ENCODE measurements at places on chromosomes 13 and 19.

GRCh38 chr13:36421447-36421846 is 10.8 kb upstream of the CCNA1 start:
- peak; percentile 65 for DNase-seq

DNA sequence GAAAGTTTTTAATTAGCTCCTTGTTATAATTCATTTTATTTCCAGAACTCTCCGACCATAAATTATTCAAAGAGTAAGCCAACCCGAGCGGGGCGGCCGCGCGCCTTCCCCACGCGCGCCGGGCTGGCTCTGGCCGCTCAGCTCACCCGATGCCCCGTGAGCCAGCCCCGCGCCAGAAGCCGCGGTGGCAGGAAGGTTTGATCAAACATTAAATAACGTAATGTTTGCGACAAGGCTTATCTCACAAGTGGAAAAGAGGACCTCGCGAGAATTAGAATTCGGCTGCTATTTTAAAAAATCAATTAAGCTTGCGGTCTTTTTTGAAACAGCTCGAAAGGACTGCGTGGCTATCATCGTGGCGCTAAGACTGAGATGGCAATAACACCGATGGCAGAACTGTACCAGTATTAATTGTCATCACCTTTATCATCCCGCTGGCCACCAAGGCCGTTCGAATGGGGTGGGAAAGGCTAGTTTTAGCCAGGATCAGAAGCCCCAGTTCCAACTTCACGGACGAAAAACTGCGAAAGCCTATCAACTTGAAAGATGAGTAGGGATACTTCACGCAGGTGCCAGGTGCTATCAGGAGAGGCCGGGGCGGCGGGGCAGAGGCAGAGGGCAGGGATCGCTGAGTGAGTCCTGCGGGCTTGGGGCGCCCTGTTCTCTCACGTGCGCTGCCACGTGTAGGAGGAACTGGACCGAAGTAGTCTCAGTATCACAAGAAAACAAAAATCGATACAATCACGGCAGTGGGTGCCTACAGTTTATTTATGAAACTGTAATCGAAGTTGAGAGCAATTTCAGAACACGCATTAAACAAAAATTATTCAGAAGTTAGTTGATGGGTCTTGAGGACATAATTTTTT is 6.4 kb downstream of the POU4F1 start:
- DNase-seq, result no peak

DNA sequence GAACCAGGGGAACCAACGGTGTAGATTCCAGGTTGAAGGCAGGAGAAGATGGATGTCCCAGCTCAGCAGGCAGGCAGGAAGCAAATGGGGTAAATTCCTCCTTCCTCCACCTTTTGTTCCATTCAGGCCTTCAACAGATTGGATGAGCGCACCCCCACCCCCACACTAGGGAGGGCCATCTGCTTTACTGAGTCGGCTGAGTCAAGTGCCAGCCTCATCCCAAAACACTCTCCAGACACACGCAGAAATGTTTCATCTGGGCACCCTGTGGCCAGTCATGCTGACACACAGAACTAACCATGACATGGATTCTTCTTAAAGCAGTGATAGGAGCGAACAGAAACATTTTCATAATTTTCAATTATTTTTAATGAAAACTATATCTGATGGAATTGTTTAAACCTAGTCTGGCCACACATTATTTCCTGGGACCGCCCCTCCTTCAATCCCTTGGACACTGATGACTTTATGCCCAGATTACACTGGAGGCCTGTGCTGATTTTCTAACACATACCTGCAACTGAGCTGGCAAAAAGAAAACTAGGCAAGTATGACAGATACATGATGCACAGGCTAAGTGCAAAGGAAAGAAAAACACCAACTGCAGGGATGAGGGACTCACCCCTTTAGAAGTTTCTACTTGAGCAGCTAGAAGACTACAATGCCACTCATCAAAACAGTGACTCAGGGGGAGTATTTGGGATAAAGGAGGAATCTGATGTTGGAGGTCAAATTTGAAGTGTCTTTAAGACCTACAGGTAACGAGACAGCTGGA is 154.2 kb downstream of the TNFRSF19 start:
- no peak for DNase-seq

GRCh38 chr19:13015361-13016223 is 20.3 kb downstream of the NFIX start:
- peak; percentile 41 for DNase-seq

- no peak for DNase-seq
Observed at GRCh38 chr13:31175847-31176532, 14.3 kb upstream of the HSPH1 start.

GRCh38 chr19:2536461-2536860 is 60.5 kb downstream of the GADD45B start:
- DNase-seq, result no peak

DNA sequence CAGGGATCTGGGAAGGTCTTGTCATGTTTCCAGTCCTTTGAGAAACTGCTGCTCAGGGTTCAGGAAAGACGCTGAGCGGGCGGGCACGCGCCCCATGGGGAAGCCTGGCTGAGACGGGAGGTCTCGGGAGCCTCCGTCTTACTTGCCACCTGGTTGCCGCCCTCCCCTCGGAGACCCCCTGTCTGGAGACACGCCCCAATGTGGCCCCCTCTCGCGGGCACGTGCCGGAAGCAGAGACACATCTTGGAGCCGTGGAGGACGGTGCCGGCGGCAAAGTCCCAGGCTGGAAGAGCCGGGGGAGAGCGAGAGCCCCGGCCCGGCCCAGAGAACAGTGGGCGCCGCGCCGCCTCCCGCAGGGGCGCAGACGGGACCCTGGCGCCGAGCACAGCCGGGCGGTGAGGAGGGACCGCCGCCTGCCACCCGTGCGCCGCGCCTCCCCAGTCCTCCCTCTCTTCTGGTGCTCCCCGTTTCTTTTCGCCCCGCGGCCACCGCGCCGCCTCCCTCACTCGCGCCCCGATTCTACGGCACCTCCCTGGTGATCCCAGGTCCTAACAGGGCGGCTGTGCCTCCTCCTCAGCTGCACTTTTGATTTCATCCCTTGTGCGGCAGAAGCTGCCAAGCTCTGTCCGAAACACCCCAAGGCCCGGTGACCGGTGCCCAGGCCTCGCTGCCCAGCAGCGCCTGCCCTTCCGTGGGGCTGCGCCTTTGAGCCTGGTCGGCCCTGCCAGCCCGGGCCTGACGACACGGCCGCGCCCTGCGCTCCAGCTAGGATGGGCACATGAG is 15.5 kb downstream of the GJB2 start:
- DNase-seq, result no peak

DNA sequence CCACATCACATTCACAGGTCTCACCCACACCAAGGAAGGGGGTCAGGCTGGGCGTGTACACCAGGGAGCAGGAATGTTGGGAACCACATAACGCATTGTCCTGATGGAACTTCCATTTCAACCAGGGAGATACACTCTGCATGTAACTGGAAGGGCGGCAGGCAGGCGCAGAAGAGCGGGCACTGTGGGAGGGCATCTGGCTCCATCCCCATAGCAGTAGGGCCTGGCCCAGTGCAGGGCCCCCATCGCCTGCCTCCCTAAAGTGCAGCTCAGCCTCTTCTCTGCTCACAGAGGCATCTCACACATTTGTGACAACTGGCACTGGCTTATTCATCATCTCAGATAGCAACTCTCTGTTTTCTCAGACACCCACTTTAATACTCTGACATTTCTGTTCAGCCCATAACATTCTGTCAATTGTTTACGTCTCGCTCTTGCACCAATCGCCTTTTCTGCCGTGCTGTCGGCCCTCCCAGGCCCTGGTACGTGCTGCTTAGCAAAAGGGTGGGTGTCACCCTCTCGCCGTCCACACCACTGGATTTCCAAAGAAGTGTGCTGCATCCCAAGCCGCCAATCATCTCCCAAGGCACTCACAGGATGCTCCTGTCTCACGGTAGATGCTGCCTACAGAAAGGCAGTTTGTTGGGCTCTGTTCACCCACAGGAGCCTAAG is 353.3 kb upstream of the ZNF507 start:
- DNase-seq, result no peak

DNA sequence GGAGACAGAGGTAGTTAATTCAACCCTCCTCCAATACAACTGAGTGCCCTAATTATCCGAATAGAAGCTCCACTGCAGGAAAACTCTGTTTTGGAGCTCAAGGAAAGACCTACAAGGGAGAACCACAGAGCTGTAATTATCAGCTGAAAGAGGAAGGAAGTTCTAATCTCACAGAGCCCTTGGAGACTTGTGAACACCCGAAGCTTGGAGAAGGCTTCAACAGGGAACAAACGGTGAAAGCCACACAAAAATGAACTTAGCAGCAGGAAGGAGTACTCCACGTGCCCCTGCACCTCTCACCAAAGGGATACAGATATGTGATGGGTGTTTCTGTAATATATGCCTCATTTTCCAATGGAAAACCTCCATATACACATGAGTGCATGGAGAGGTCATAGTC is 61.1 kb downstream of the IRS2 start:
- peak; percentile 54 for DNase-seq

GRCh38 chr13:63586467-63586866 is 2170.8 kb upstream of the PCDH20 start:
- no peak for DNase-seq

GRCh38 chr19:55152017-55152416 is 3.0 kb upstream of the TNNT1 start:
- DNase-seq, result no peak

DNA sequence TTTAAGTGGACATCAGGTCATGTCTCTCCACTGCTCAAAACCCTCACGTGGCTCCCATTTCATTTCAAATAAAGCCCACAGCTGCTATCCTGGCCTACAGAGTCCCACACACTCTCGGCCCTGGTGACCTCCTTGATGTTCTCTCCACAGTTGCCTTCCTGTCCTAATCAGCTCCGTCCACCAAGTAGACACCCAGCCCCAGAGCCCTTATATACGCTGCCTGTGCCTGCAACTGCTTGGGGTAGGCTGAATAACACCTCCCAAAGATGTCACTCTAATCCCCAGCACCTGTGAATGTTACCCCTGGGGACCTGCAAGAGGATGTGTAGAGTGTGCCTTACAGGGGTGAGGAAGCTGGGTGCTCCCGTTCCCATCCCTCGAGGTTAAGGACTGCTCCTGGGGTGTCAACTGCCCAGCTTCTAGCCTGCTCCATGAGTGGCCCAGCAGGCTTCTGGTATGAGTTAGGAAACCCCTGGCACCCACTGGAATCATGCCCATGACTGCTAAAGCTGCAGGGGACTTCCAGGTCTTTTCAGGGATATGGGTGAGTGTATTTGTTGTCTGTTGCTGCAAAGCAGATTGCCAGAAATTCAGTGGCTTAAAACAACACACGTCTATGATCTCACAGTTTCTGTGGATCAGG is 6.0 kb downstream of the FAM187B start:
- no peak for DNase-seq

- peak; percentile 15 for DNase-seq
Observed at GRCh38 chr13:102940143-102940542, 94.3 kb downstream of the ERCC5 start.

DNA sequence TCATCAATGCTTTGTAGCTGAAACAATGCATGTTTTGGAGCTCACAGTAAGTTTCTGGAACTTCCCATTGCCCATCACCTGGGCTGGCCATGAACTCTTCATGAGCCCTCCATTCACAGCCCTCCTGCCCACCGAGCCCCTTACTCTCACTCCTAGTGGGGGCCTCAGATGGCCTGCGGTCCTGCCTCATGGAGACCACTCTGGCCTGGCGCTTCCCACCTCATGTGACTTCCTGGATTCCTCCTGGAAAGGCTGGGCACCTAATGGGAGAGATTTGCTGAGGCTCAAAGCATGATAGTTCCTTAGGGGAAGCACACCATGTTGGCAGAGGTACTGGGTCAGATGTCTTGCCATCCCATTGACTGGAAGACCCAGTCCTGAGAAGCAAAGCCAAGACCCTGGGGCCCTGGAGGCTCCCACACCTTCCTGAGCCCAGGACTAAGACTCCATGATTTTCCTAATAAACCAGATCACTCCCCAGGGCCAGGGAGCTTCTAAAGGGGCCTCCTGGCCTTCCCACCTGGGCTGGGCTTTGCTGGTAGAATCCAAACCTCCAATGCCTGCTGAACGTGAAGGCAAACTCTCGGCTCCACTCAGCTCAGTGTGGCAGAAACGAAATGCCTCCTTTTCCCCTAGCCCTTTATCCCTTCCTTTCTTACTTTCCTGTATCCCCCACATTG is 49.4 kb upstream of the ZNF536 start:
- no peak for DNase-seq

DNA sequence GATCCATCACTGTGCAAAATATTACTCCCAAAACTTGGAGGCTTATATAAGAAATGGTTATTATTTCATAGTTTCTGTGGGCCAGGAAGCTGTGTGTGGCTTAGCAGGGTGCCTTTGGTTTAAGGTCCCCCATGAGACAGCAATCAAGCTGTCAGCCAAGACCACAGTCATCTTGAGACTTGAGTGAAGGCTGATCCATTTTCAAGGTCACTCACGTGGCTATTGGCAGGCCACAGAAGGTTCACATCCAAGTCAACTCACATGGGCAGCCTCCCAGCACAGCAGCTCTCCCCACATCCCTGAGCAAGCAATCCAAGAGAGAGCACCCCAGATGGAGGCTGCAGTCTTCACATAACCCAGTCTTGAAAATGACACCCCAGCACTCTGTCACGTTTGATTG is 537.4 kb downstream of the MYO16 start:
- no peak for DNase-seq

- peak; percentile 36 for DNase-seq
Observed at GRCh38 chr13:94192431-94192975, 287.0 kb downstream of the DCT start.

DNA sequence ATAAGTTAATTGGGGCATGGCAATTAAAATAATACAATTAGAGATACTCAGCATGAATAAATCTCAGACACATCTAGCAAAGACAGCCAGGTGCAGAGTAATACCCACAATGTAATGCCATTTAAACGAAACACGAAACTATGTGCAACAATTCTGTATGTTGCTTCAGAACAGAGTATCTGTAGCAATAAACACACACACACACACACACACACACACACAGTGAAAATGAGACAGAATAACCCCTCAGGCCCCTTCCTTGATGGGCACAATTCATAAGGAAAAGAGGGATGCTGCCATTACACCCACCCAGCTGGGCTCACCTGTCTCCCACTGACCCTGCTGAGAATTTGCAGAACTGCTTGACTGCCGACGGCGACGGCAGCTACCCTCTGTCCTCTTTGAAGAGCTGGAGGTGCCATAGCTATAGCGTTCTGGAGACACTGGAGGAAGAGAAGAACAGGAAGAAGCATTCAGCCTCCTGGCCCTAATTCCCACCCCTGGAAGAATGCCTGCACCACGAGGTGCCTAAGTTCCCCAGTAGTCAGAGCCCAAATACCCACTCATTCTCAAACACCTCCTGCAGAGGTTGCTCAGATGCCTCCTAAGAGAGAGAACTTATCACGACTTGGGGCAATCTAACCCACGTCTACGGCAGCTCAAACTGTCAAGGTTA is 2.5 kb downstream of the DEDD2 start:
- no peak for DNase-seq

DNA sequence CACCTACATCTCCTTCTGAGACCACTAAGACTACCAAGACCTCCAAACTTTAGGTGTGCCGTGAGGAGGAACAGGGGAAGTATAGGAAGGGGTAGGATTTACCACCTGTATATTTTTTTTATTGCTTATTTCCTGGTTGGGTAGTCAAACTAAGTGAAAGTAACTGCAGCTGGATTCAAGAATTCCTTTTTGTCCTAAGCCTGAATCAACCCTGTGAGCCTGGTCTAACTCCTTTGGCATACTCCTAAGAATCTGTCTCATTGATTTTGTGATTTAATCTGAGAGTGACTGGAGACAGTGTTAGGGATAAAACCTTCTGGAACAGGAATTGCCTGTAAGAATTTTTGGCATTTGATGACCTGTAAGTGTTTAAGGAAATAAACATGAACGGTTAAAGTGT is 523.5 kb upstream of the MIR17HG start:
- DNase-seq, result no peak

GRCh38 chr13:95276037-95276505 is 25.2 kb downstream of the ABCC4 start:
- no peak for DNase-seq

GRCh38 chr19:10501971-10502523 is 1.1 kb downstream of the KEAP1 start:
- peak; percentile 77 for DNase-seq
